ENCODE measurements at places on chromosomes 2 and 18. TPM values are rescaled to one million over a fixed set of nuclear protein-coding genes. Genes with fewer than 3 reads are reported as not detected.

The CCDC195 gene
- total RNA-seq = not detected

The TMEM169 gene
- total RNA-seq = 19.1 TPM

The AQP12A gene
- not detected for total RNA-seq

The HOXD4 gene
- not detected for total RNA-seq

The SAG gene
- 0.63 TPM for total RNA-seq

The IL36B gene
- total RNA-seq = not detected

The DAW1 gene
- total RNA-seq = 2.5 TPM

The LYG1 gene
- total RNA-seq = 1.6 TPM

The RAB6C gene
- 0.63 TPM for total RNA-seq

The CFC1 gene
- not detected for total RNA-seq

The XDH gene
- total RNA-seq = under 0.01 TPM

The ZNF521 gene
- total RNA-seq = 20.0 TPM

The TUBA4B gene
- total RNA-seq = not detected

The ANO7 gene
- 0.63 TPM for total RNA-seq
